ENCODE measurements at places on chromosomes 16 and 17.

DNA sequence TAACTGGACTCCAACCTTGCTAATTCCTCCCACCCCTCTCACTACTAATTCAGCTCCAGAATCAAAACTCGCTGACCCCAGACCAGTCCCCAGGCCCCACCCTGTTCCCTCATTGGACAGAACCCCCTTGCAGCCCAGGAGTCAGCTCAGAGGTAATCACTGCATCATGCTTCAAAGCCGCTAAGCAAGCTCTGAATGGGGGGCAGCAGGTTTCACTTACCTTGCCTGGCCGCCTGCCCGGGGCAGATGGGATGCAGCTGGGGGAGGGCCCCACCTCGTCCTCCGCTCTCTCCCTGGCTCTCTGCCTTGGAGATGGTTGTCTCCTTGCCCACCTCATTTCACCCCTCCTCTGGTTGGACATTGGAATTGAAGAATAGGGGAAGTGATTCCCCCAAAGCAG is 4.8 kb upstream of the NGFR start:
- no peak for DNase-seq

GRCh38 chr17:6578491-6578890 is 22.1 kb upstream of the PITPNM3 start:
- no peak for DNase-seq

DNA sequence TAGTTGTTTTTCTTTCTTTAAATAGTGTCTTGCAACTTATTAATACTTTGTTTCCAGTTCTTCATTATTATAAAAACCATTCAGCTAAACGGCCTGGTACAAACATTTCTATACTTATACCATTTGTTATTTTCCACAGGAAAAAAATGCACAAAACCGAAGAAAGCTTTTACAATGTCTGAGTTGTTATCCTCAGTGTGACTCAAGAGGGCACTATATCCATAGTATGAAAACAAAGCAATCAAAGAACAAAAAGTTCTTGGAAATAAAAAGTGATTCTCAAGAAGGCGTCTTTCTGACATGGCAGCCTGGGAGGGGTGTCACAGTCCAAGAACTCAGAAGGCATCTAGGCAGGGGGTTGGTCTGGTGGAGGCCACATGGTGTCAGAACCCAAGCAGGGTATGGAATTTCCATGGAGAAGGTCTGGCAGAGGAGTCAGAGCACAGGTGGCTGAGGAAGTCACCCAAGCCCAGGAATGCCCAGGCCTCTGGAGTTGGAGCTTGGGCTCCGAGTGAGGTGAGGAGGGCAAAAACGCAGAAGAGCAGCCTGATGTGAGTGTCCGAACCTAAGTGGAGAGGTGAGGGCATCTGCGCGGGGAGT is 70.9 kb upstream of the ATP2A3 start:
- DNase-seq: no peak

DNA sequence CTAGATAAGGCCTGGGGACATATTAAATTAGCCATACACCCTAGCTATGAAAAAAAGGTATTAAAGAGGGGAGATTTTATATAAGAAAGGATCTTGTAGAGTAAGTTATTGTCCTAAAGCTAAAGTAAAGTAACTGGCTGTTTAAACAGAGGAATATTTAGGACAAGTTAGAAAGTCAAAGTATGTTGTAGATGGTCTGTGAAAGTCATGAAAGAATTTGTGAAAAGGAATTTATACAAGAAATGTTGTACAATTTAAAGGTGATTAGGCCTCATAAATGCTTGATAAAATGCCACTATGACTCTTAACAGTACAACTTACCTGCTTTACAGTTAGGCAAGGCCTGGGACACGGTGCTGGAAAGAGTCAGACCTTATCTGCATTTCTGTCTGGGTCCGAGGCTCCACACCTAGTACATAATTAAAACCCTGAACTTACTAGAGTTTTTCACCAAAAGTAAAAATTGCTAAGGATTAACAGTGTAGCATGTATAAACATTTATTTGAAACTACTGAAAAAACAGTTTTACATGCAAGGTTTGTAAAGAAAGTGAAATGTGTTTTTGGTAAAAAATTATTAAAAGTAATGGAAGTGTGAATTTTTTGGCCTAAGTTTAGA is 445.3 kb upstream of the TOM1L1 start:
- no peak for DNase-seq

DNA sequence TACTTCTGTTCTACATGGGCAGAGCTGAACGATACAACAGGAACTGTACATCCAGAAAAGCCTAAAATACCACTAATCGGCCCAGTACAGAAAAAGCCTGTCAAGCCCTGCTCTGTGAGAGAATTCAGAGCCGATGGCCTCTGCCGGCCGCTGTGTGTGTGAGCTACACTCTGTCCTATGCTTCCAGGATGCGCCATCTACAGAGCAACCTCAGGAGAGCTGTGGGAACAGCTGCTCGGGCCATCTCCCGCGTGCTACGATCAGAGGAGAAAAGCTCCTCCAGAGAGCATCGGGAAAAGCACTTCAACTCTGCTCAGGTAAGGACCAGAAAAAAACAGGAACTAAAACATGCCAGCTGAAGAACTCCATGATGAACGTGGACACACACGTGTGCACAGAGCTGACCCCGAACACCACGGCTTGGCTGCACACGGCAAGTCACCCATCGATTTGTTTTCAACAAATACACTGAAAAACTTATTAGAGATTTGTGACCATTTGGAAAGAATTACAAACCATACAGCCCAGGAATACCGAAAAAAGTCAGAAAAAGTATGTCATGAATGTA is 115.9 kb downstream of the ANKRD11 start:
- DNase-seq: no peak

GRCh38 chr16:74811911-74812310 is 37.3 kb upstream of the FA2H start:
- no peak for DNase-seq

DNA sequence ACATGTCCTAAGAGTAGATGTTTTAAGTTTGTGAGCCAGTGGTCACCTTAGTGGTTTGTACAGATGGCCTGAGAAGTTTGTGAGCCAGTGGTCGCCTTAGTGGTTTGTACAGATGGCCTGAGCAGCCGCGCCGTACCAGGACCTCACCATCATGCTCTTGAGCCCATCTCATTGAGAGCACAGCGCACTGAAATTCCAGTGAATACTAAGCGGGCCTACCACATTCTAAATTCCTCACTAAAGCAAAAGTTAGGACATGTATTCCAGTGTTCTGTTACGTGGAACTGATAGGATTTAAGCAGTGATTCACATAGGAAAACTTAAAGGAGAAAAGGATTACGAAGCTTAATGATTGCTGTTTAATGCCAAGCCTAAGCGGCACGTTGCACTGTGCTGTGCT is 3.9 kb downstream of the USP10 start:
- DNase-seq: no peak

GRCh38 chr16:28505489-28506137 is 1.0 kb downstream of the IL27 start:
- DNase-seq: no peak

DNA sequence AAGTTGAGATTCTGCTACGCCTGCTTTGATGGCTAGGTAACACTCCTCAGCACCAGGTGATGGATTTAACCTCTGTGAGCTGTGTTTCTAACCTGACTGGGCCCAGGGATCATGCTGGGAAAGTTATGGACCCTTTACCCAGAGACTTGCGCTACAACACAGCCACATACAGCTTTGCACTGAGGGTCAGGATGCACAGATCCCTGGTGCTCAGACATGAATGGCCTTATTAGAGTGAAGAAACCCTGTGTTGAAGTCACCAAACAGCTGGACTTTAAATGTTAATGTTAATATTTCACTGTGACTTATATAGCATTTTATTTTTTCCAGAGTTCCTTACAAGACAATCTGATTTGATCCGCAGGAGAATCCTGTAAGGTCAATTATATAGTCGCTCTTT is 114.3 kb downstream of the MSI2 start:
- no peak for DNase-seq

- peak; percentile 26 for DNase-seq
Observed at GRCh38 chr17:42675965-42676423, 800 bp downstream of the PLEKHH3 start.

- no peak for DNase-seq
Observed at GRCh38 chr16:80107900-80108299, 432.9 kb upstream of the DYNLRB2 start.

- no peak for DNase-seq
Observed at GRCh38 chr17:46822388-46822921, 4.0 kb upstream of the WNT3 start.

DNA sequence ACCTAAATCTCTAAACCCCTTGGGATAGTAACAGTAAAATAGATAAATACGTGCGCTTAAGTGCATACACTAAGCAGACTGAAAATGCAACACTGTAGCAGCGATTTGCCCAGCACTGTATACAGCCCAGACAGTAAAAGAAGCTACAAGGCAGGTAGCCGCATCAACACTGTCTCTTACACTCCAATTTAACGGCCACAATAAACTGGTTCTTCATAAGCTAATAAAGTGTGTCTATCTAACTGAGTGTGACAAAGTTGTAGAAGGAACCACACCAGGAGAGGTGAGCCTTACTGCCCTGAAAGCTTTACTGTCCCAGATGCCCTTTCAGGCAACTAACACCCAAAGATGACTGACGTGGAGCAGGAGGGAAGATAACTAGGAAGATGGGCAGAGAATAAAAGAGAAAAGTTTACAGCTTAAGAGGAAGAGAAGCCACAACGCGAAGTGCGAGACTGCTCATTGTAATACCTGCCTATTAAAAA is 847 bp downstream of the ZDHHC7 start:
- DNase-seq: no peak

DNA sequence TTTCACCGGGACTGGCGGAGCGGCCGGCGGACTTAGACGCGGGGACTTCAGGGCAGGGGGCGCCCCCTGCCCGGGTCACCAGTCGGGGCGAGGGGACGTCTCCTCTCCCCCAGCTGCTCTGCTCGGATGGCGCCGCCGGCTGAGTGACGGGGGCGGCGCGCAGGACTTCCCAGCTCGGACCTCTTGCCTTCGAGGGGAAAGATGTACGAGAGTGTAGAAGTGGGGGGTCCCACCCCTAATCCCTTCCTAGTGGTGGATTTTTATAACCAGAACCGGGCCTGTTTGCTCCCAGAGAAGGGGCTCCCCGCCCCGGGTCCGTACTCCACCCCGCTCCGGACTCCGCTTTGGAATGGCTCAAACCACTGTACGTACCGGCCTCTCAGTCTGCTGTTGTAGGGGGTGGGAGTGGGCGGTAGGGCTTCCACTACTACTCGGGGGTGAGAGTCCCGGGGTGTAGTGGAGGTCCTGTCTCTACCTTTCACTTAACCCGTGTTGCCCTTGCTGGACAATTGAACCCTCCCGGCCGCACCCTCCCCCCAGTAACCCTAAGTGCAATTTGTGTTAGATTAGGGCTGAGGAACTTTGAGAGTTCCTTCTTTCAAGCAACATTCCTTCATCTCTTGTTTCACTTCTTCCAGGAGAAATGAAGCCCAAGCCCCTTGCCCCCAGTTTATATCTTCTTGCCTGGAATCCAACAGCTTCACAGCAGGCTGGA is 21.9 kb downstream of the GJD3 start:
- DNase-seq: no peak

DNA sequence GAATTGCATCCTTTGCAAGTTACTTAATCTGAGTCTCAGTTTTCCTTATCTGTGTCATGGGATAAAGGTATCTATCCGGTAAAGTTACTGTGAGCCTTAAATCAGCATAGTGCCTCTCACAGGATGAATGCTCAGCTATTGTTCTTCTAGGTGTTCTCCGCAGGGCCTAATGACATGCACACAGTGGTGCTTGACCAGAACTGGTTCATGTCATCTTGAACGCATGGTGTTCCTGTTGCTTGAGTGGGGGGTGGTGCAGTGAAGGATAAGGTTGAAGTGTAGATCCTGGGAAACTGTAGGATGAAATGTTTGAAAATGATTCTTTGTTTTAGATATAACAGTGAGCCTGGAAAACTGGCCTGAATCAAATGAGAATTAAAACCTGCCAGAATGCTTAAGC is 4.0 kb downstream of the KRT40 start:
- no peak for DNase-seq

DNA sequence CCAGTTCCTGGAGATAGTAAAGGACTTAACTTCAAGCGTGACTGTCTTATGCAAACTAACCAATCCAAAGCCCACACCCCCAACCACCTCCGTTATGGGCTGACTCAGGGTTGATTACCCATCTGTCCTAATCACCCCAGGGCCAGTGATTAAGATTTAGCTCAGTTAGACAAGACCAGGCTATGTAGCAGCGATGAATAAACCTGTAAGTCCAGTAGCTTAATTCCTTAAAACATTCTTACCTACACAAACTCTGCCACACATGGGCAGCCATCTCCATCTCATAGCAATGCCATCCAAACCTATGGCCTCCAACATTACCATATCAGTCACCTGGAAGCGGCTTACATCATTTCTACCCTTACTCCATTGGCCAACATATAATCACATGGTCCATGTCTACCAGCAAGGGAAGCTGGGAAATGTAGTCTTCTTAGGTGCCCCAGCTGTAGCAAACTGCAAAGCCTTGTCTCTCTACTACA is 266.7 kb downstream of the SHISA9 start:
- no peak for DNase-seq

DNA sequence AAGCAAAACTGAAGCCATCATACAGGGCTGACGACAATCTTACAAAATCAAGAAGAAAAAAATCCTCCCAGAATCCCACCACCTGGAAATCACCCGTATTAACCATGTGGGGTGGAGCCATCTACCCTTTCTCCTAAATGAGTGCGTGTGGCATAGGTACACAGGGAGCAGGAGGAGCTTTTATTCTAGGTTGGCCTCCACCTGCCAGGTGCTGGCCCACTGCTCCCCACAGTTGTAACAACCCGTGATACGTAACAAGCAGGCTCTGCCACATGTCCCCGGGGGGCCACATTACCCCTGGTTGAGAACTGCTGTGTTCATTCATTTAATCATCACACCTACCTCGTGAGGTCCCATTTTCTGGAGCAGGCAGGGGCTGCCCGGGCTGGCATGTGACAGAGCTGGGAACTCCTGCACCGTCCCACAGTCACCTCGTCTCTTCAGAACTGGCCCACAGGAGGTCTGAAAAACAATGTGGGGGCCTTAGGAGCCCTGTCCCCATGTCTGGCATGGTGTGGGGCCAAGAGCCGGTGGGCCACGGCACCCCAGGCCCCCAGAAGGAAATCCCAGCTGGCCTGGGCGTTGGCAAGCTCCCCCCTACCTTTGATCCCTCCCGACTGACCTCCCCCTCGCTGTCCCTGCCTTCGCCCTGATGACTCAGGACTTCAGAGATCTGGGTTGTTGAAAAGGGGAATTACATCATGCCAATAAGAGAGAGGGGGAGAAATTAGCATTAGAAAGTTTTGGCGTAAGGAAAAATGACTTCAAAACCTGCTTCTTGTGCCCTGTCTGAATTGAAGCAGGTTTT is 12.9 kb downstream of the CMIP start:
- DNase-seq: no peak

Measured in NCI-H345 (cell line).